Activated naive CD8-positive, alpha-beta T cell treated with anti-CD3 and anti-CD28 coated beads, Interleukin-2, amount 50 U/mL, for 24 hours (primary cell): ENCODE measurements at places on chromosomes 13 and 19.
A peak's percentile ranks its signal among the peaks of the same experiment; 100 is the strongest.

DNA sequence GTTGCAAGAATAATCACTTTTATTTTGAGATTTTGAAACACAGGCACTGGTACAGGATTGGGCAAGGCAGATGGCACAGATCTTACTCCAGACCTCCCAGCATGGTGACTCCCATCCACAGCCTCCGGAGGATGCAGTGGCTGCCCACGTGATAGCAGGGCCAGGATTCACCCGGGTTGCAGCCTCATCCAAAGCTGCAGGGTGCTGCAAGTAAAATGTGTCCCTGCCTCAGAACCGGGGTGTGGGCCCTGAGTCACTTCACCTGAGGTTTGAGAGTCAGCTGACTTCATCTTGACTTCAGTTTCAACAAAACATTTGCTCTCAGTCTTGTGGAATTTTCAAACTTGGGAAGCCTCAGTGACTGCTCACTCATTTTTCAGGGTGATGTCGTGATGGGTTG, 201.9 kb downstream of the FGF9 start:
- no peak for DNase-seq

- DNase-seq: no peak
These were observed 11.6 kb upstream of the NAA16 start for GRCh38 chr13:41299316-41300094.

- peak; percentile 55 for DNase-seq
These were observed 41.7 kb upstream of the CEACAM20 start for GRCh38 chr19:44570984-44571684.

GRCh38 chr19:35560677-35561076, 2.8 kb downstream of the ATP4A start:
- no peak for DNase-seq

DNA sequence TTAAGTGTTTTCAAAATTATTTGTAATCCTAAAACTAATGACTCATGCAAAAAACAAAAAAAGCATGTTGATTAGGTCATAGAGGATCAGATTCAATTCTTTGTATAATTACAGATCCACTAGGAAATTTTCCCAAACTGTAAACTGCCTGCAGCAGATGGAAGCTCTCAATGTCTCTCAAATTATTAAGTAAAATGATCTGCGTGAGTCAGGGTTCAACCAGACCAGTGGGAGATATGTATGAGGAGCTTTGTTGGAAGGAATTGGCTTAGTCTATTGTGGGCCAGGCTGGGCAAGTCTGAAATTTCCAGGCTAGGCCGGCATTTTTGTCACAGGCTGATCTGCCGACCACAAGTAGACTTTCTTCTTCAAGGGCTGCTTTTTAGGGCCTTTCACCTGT, 14.4 kb upstream of the SACS start:
- no peak for DNase-seq

GRCh38 chr13:110042253-110042950, 256.0 kb upstream of the IRS2 start:
- DNase-seq: no peak

- DNase-seq: no peak
These were observed 5.0 kb upstream of the PDS5B start for GRCh38 chr13:32581177-32581786.

GRCh38 chr13:112034231-112034630, 32.7 kb upstream of the SOX1 start:
- no peak for DNase-seq

- DNase-seq: no peak
These were observed 15.1 kb downstream of the SMG9 start for GRCh38 chr19:43739439-43740235.

GRCh38 chr19:53172889-53173288, 14.0 kb upstream of the ZNF347 start:
- no peak for DNase-seq

DNA sequence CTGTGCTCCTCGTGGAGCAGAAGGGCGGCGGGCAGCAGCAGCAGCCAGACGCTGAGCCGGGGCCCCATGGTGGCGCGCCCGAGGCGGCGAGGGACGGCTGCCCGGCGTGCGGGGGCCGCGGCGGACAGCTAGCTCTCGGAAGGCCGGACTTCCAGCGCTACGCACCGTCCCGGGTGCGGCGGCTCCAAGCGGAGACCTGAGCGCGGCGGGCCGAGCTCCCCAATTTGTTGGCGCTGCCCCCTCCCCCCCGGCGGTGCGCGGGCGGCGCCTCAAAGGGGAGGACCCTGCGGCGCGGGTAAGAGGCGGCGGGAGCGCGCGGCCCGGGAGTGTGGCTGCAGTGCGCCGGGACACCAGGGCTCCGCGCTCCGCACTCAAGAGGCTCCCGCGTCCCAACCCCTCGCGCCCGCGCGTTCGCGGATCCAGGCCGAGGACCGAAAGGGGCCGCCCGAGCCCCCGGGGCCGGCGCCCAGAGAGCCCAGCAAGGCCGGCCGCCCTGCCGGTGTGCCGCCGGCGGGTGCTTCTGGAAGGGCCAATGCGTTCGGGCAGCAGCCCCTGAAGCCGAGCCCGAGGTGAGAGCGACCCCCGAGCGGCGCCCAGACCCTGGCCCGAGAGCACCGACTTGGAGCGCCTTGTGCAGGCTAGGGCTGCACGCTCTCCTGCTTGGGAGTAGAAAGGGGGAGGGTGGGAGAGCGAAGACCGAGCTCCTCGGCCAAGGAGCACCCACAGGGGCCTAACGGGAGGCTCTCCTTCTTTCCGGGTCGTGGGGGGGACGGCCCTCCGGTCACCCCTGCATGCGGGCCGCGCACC, at the start of the genes COL4A1 and COL4A2:
TSS of gene COL4A1 (minus strand) at position 198 of the 807 bp plus-strand sequence. CDS start at position 68, 130 bp downstream.
TSS of gene COL4A2 (plus strand) at position 325 of the 807 bp plus-strand sequence. CDS start 620 bp downstream, outside the sequence.
- DNase-seq: no peak

DNA sequence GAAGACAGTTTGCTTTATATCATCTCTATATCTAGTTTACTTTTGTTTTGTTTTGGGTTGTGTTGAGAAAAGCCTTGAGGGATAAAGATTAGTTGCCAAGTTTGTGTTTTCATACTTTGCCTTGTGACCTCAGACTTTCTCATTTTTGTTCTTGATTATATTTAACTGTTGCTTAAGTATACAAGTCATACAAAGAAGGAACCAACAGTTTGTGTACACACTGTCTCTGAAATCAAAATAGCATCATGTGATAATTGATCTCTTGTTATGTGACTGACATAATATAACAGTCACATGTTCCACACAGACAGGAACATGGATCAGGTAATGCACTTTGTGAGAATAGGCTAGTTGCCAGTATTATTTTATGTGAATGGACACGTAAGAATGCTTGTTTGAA, 70.8 kb downstream of the SHISA2 start:
- no peak for DNase-seq

GRCh38 chr13:26372747-26373146, 118.8 kb downstream of the CDK8 start:
- no peak for DNase-seq

- no peak for DNase-seq
These were observed 113.0 kb upstream of the ARGLU1 start for GRCh38 chr13:106680796-106681472.

GRCh38 chr13:19962894-19963293, 4.4 kb downstream of the ZMYM2 start:
- no peak for DNase-seq

DNA sequence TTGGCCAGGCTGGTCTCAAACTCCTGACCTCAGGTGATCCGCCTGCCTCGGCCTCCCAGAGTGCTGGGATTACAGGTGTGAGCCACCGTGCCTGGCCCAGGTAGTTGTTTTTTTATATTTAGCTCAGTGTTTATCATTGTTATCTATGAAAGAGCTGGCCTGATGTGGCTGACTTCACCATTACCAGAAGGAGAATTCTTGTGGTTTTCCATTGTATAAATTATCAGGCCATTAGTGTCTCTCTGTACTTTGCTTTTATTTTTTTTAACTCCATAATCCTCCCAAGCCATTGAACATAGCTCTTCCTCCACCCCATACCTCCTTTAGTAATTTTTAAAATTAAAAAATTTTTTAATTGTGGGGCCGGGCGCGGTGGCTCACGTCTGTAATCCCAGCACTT, 24.2 kb downstream of the CERS4 start:
- no peak for DNase-seq

- no peak for DNase-seq
These were observed 14.6 kb downstream of the AKAP8L start for GRCh38 chr19:15404097-15404779.

GRCh38 chr13:104715111-104715510, 1648.9 kb upstream of the SLC10A2 start:
- DNase-seq: no peak

- DNase-seq: no peak
These were observed 24.5 kb downstream of the CFAP97D2 start for GRCh38 chr13:114203536-114203935.

DNA sequence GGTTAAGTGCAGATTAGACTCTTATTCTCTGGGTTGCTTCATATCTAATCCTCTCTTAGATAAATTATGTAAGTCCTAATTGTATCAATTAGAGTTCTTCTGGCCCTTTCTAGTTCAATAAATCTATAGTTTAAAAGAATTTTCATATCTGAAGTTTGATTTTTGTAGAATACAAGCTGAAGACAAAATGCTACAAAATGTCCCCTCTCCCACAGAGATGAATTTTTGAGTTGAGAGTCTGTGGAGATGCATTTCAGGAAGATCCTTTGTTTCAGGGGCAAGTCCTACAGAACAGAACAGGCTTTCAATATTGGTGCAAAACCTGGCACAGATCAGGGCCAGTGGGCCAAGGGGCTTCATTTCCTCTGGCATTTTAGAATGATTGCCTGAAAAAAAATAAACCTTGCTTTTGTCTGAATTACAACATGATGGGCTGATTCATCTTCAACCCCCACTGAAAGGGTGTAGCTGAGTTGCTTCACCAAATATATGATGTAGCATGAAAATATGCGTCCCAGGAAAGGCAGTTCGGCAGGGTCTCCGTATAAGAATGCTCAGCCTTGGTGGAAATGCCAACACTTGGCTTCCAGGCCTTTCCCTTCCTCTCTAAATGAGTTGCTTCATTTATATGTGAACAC, 6.4 kb upstream of the IPO5 start:
- no peak for DNase-seq

GRCh38 chr13:27827646-27828045, 35.4 kb downstream of the GSX1 start:
- no peak for DNase-seq

DNA sequence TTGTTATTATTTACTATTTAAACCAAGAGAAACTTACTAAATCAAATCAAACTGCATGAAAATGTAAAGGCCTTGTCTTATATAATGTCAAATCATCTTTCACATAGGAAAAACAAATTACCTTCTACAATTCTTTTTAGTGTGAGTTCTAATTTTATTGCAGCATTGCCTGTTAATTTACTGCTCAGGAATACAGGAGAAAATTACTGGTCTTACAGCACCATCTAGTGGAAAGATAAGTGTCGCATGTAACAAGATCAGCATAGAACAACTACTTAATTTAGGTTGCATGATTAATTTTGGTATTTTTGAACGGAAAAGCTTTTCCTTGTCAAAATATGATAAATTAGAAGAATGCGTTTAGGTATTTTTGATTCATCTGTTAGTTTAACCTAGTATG, 502.7 kb downstream of the UQCRFS1 start:
- DNase-seq: no peak

DNA sequence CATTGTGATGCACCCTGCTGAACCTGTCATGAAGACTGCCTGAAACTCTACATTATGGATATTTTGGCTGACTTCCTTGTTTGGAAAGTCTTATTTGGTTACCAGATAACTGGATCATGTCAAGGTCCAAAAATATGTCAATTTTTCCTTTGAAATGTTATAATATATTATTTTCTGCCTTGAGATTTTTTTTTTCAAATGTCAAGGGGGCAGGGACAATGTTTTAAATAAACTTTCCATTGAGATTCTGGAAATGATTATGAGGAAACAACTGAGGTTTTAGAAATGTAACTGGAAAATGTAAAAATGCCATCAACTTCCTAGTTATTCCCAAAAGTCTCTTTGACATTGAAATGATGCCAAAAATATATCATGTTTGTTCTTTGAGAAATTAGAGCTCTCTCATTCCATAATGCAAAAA, 117.0 kb downstream of the RFC3 start:
- no peak for DNase-seq

GRCh38 chr13:114230117-114230516, 4.6 kb upstream of the CDC16 start:
- DNase-seq: no peak
